Right lobe of liver (tissue), 6 donors: ENCODE measurements at places on chromosomes 1 and 21. TPM values are rescaled to one million over a fixed set of nuclear protein-coding genes. Genes with fewer than 3 reads are reported as not detected.

- DNase-seq: no peak
Measured at GRCh38 chr1:197985351-197985750, 68.2 kb downstream of the LHX9 start.

Gene SH2D1B
- not detected for total RNA-seq

GRCh38 chr1:29838738-29839320 lies 602.5 kb downstream of the PTPRU start:
- no peak for DNase-seq

DNA sequence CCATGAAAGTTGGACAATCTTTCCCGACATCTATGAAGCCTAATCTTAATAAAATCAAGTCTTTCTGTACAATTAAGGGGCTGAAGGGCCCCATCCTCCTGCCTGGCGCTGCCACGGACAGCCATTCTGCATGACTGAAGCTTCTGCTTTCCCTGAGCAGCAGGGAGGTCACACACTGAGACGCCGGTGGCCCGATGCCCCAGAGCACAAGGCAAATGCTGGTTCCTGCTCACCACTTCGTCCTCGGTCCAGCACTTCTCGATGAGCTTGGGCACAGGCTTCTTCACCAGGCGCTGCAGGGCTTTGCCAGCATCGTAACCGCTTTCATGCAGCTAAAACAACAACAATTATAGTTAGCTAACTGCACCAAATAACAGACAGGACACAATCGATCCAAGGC lies 147.8 kb downstream of the SLC45A1 start:
- DNase-seq: no peak

Gene S100A12
- 3.0 TPM for total RNA-seq

- peak; percentile 74 for DNase-seq
Measured at GRCh38 chr1:155085504-155086127, 7.0 kb downstream of the EFNA3 start.

GRCh38 chr1:201728731-201729130 lies 100.2 kb upstream of the IPO9 start:
- DNase-seq: no peak

Gene HAPLN2
- not detected for total RNA-seq

DNA sequence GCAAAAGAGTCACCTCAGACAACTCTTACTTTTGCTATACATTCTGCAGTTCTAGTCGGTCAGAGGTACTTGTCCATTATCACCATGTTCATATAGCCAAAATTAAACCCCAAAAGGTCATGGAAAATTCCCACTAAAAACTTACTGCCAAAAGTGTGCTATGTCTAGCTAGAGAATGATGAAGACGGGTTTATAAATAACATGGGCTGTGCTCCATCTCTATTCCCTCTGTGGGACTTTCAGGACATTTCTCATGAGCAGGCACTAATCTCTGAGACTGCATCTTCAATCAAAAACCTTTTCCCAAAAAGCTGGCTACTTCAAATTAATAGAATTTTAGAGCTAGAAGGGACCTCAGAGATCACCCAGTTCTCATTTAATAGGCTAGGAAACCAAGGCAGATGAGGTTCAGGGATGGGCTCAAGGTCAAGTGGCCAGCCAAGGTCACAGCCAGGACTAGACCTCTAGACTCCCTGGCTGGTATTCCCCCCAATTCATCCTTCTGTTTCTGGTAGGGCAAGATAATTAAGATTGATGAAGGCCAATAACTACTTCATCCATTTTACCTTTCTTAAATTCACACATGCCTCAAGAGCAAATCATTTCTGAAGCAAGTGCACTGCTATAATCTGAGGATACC lies 21.0 kb upstream of the MOB3C start:
- no peak for DNase-seq

GRCh38 chr1:230368363-230368762 lies 57.8 kb downstream of the PGBD5 start:
- DNase-seq: no peak
